ENCODE measurements at places on chromosomes 12 and 14.

- no peak for DNase-seq
Observed at GRCh38 chr12:96698965-96699364, 208.1 kb upstream of the NEDD1 start.

DNA sequence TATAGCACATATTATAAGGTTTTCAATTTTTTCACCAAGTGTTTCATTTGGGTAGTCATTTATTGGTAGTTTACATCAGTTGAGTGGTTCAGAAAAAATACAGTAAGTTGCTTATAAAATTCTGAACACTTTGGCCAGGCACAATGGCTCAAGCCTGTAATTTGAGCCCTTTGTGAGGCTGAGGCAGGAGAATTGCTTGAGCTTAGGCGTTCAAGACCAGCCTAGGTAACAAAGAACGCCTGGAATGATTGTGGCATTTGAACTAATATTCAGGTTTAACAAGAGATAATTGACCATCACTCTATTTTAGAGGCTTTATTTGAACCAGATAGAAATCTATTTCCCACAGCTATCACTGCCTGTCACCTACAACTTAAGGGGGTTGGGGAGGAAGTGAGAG lies 22.7 kb downstream of the HIF1A start:
- DNase-seq = no peak

DNA sequence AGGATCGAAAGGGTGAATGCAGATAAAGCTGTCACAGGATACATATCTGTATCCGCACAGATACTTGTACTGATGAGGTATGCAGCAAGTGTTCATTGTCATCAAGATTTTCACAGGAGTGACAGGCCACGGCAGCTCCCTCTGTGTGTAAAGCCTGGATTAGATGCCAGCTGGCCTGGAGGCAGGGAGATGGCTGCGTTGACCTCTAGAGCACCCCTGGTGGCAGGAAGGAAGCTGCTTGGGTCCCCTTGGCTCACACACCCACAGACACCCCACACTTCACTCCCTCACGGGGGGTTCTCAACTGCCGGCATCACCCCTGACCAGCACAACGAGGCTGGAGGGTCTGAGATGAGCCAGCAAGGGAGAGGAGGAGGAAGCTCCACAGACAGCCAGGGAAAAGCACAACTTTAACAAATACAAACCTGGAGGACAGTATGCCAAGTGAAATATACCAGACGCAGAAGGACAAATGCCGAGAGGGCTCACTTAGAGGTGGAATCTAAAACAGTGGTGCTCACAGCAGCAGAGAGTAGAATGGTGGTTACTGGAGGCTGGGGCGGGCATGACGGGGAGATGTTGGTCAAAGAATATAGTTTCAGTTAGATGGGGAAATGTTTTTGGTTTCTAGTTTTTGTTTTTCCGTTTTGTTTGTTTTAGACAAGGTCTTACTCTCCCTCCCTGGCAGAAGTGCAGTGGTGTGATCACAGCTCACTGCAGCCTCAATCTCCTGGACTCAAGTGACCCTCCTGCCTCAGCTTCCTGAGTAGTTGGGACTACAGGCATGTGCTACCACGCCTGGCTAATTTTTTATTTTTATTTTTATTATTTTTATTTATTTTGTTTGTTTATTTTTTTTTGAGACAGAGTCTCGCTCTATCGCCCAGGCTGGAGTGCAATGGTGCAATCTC lies 45.7 kb downstream of the TEAD4 start:
- DNase-seq = no peak

DNA sequence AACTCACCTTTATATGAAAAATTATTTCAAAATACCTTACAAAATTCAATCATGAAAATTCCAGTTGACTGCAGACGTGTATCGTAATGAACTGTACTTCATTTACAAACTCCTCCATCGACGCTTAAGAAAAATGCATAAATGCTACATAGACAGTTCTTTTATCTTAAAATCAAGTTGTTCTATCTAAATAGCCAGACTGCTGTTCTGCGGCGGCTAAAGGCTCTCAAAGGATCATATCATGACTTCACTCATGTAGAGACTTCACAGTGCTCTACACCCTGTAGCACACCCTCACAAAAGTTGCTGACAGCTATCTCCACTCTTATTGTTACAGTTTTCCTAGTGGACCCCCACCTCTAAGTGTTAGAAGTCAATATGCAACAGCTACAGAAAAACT lies 5.2 kb downstream of the KRAS start:
- no peak for DNase-seq

DNA sequence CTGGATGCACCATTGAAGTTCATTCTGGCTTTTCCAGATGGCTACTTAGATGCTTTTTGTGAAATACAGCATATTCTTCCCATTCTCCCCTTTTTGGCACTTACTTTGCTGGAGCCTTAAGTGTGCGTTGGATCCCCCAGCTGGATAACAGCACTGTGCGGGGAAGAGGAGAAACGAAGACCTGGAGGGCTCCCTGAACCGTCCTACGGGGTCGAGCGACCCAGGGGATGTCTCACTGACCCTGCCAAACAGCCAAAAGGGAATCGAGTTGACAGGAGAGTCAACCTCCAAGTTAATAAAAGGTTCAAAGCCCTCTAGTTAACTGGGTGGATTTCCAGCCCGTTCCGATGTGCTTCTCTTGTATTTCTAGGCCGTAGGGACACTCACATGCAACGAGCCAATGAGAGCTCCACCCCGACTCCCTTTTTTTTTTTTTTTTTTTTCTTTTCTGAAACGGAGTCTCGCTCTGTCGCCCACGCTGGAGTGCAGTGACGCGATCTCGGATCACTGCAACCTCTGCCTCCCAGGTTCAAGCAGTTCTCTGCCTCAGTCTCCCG lies 1.0 kb upstream of the CAMKK2 start:
- no peak for DNase-seq

- DNase-seq = no peak
Observed at GRCh38 chr12:44976246-44976645, 74.7 kb downstream of the DBX2 start.

DNA sequence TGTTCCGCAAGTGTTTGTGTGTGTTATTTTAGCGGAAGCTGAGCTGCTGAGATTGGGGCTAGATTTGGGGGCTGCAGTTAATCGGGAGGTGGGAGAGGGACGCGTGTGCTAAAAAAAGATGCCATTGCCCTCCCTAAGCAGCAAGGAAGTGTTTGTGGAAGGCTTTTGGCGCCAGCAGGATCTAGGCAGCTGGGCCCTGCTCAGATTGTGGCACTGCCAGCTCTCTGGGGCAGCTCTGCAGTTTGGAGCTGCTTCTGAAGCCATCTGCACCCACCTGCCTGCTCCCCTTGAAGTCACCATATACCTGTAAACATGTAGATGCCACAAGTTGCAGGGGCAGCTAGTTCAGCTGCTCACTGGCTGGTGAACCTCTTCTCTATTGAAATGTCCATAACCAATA lies 28.8 kb downstream of the TPCN1 start:
- no peak for DNase-seq

GRCh38 chr14:89399594-89400068 lies 17.4 kb downstream of the FOXN3 start:
- no peak for DNase-seq

DNA sequence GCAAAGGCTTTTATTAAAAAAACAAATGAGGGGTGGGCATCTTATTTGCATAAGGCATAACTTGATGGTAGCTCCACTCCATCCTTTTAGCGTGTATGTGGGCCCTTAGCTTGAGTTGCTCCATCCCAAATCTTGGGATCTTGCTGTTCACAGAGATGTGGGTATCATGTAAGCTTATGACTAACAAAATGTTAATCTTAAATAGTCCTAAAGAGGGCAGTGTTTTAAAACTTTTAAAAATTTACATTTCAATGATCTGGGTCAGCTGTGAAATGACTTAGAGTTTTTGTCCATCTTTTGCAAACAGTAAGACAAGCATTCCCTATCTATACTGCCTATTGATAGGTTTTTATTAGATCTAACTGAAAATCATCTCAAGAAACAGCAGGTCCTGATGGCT lies 86.0 kb downstream of the SLCO1A2 start:
- DNase-seq = no peak

GRCh38 chr12:89676930-89677329 lies 31.7 kb downstream of the ATP2B1 start:
- DNase-seq = no peak

GRCh38 chr14:95282354-95282985 lies 37.2 kb downstream of the CLMN start:
- no peak for DNase-seq

DNA sequence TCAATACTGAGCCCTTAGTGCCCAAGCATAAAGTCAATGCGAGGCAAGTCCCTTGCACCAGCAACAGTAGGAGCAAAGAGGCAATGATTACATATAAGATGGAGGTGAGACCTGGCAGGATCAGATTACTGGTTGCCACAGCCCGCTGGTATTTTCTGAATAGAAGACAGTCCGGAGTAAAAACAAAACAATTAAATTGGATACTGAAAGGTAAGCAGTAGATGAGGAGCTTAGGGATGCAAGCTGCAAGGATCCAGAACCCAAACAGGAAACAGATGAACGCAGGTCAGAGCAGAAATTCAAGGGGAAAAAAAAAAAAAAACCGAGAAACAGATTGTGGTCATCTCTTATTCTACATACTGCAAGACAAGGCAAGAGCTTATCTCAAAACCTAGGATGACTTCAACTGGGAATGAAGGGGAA lies 119.6 kb downstream of the MED13L start:
- DNase-seq = no peak

GRCh38 chr12:53105712-53106439 lies 2.6 kb downstream of the SOAT2 start:
- no peak for DNase-seq

GRCh38 chr14:20503898-20504297 lies 1.4 kb upstream of the RNASE10 start:
- DNase-seq = no peak

- DNase-seq = no peak
Observed at GRCh38 chr12:10386857-10387256, 3.0 kb downstream of the KLRK1 start.

DNA sequence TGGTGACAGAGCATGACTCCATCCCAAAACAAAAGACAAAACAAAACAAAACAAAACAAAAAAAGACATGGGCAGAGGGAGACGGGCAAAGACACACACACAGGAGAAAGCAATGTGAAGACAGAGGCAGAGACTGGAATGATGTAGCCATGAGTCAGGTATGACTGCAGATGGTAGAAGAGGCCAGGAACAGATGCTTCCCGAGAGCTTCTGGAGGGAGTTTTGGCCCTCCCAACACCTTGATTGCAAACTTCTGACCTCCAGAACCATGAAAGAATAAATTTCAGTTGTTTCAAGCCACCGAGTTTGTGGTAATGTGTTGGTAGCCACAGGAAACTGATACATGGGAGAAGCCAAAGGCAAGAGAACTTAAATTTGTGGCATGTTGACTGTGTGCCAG lies 27.1 kb downstream of the VWF start:
- DNase-seq = no peak

DNA sequence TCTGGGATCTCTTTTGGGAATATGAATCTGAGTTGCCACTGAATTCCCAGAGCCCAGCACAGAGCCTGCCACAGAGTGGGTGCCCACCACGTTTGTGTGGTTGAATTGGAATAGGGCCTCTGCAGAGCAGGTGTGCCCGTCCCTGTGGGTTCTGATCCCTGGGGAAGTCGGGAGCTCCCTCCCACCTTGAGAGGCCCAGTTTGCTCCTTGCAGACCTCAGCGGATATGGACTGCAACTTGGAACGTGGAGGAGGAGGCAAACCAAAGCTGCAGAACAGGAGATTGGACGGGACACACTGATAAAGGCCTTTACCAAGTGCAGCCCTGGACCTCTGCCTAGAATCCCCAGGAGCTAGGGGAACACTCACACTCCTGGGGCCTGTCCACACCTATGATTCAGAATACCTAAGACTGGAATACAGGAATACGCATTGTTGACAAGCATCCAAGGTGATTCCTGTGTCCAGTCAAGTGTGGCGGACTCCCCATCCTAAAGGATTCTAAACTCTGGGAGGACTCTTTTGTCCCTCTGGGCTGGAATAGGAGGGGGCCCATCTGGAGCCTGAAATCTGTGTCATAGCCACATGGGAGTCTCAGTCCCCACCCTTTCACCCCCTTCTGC lies 2.4 kb downstream of the KRT76 start:
- DNase-seq = no peak

- no peak for DNase-seq
Observed at GRCh38 chr12:111245701-111246476, 123.0 kb downstream of the PHETA1 start.

- no peak for DNase-seq
Observed at GRCh38 chr12:40648519-40648918, 43.7 kb upstream of the CNTN1 start.

GRCh38 chr12:115468087-115468510 lies 784.1 kb upstream of the TBX3 start:
- DNase-seq = no peak

DNA sequence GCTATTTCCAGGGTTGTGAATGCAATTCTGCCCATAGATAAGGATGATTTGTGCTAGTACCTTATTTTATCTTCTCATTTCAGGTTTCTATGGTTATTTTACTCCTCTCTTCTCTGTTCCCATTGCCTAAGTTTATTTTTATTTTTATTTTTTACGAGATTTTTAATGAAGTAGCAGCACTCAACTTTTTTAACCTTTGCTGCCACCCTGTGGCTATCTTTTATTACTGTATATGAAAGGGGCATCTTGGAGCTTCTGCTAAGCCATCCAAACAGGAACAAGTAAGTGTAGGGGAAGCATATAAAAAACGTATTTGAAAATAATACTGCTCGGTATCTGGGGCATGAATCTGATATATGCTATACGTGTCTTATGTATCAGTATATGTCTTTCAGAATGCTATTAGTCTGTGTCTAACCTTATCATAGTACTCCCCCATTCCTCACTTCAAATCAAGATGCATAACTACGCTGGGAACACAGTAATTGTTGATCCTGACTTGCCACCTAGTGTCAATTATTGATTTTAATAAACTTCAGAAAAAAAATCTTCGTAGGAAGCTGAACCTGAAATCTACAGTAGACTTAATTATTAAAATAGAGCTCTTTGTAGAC lies 60.3 kb downstream of the KLRG1 start:
- no peak for DNase-seq

DNA sequence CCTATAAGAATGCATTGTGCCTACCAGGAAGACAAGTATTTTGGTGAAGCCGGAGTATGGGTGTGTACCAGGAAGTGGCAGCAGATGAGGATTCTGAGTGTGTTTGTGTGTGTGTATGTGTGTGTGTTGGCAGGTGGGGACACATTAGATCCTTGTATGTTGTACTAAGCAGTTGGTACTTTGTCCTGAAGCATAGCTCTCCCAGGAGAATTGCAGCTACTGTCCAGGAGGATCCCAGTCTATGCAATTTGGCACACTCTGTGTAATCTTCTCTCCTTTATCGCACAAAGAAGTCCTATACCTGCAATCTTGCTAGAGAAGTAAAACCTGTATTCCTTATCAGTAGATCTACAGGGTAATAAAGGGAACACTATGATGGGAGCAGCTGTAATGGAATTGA lies 276.5 kb downstream of the PAWR start:
- no peak for DNase-seq

Measured in T-helper 9 cell (primary cell).